ENCODE measurements at places on chromosomes 16 and 17.

DNA sequence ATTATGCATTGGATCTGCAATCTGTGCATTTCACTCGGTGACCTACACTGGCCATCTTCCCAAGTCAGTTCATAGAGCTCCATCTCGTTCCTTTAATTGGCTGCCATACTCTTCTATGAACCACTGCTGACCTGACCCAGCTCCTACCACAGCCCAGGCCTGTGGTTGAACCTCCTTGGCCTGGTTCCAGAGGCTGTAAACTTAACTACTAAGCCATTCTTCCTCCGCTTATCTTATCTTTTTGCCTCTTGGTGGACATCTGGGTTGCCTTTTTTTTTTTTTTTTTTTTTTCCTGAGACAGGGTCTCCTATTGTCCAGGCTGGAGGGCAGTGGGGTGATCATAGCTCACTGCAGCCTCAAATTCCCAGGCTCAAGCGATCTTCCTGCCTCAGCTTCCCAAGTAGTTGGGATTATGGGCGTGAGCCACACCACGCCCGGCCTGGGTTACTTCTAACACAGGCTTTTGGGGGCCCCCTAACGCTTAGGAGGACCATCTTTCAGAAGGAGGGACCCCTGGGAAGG is 18.3 kb downstream of the COQ7 start:
- DNase-seq, result peak; percentile 3

DNA sequence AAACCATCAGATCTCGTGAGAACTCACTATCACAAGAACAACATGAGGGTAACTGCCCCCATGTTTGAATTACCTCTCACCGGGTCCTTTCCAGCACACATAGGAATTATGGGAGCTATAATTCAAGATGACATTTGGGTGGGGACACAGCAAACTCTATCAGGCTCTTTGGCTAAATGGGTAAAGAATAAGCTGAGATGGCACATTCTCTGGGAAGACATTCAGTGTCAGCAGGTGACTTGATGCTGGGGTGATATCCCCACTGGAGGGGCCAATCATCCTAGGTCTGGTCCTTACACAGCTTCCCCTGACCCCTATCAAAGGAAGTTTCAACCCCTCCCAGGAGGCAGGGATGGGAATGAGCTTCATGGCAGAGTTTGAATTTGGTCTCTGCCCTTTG is 664.0 kb upstream of the EEF2KMT start:
- DNase-seq, result no peak

DNA sequence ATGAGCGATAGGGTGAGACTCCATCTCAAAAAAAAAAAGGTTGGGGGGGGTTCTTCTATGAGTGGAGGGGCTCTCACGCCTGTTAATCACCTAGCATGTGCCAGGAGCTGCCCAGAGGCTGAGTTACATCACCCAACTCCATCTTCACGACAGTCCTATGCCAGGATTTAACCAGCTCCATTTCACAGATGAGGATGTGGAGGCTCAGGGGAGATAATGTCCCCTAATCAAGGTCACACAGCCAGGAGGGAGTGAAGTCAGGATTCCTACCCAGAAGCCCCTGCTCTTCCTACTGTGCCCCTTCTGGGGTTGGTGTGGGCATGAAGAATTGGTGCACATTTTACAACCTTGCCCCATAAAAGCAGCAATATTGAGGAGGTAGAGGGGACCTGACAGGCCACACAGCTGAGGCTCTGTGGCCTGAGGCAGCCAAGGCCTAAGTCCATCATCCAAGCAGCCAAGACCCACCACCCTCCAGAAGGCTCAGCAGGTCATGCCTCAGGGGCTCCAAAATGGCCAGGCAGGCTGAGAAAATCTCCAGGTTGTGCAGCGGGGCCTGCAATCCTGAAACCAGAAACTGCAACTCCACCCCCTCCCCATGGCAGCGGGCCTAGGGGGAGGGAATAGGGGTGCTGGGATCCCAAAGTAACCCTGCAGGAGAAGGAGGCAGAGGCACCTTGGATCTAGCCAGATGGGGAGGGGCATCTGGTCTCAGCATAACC is 6.9 kb downstream of the PPY start:
- no peak for DNase-seq

- DNase-seq, result peak; percentile 36
These were observed 25.2 kb downstream of the KANSL1 start for GRCh38 chr17:46167826-46168569.

GRCh38 chr17:38562903-38563302 is 42.8 kb downstream of the SRCIN1 start:
- DNase-seq, result no peak

- no peak for DNase-seq
These were observed 51.7 kb downstream of the GRIN2A start for GRCh38 chr16:10130538-10130937.

DNA sequence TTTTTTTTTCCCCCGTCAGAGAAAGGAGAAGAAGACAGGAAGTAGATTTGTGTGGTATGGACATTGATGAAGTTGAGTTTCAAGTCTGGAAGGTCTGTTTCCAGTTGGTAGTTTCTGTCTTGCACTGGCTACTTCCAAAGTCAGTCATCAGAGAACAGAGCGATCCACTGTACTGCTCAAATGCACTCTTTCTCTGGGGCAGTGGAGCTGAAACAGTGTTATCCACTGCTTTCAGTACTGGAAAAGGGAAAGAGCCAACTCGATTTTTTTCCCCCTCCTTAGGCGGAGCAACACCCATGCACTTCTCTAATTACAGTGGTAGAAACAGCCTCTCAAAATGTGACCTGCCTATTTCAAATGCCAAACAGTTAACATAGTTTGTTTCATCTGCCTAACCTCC is 7.4 kb downstream of the PRKCA start:
- no peak for DNase-seq

DNA sequence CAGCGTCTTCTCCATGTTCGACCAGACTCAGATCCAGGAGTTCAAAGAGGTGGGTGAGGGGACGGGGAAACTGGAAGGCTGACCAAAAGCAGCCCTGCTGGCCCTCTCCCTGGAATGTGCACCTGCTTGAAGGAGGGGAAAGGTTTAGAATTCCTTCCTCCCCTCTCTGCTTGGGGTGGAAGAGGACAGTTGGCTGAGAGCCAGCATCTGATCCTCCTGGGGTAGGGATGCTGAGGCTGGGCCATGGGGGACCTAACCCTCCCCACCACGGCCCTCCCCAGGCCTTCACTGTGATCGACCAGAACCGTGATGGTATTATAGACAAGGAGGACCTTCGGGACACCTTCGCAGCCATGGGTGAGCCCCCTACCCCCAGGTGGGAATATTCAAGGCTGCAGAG is 1.3 kb downstream of the MYL11 start:
- no peak for DNase-seq

DNA sequence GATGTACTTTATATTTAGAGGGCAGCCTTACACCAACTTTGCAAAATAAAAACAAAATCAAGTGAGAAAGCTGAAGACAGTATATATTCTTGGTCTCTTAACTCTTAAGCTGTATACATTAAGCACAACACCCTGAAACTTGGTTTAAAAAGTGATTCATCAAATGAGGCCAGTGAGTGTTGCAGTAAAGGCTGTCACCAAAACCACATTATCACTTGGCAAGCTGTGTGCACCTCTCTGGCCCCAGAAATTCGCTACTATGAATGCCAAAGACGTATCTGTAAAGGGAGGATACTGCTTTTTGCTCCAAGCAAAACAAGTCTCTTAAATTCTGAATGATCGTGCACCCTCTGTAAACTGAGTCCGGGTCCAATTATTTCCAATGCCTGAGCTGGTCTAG is 163.9 kb downstream of the ZFHX3 start:
- no peak for DNase-seq

DNA sequence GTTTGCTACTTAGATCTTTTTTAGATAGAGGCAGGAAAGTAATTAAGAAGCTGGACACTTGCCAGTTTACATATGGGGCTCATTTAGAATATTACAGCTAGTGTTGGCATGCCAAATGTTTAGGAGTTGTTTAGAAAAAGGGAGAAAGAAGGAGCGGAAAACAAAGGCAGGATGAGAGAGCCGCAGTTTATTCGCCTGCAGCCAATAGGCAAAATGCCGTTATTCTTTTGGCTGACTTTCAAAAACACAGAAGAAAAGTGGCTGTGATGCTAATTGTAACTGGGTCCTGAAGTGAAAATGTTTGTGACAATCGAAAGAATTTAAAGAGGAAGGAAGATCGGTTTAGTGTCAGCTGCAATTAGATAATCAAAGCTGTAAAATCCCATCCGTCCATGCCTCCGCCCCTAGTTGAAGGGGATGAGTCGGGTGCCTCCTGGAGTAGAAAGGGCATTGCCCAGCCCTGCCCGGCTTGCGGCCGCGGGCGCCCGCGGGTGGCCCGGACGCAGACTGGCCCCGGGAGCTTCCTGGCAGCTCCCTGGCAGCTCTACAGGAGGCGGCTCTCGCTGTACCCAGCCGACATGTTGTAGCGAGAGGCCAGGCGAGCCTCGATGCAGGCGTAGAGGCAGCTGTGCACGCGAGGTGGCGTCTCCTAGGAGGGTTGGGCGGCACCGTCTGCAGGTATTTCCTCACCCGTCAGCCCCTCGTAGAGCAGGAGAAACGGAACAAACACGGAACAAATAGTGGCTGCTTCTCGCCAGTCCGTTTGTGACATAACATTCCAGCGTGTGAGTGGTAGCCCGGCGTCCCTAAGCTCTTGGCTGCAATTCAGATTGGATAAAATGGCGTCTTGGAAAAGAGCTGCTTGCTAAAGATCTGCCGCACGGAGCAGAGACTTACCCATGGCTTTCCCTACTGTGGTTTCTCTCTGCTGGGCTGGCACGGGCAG is 82.2 kb downstream of the TNRC6C start:
- DNase-seq, result peak; percentile 69

GRCh38 chr16:63690961-63691360 is 1430.9 kb downstream of the CDH11 start:
- peak; percentile 81 for DNase-seq

GRCh38 chr16:85461814-85462713 is 151.1 kb upstream of the GSE1 start:
- peak; percentile 82 for DNase-seq

- DNase-seq, result peak; percentile 92
These were observed at the start of gene GOT2 for GRCh38 chr16:58733671-58734458. GOT2 (minus strand) TSS chr16:58734316; CDS start chr16:58734228, 88 bp downstream.

GRCh38 chr17:3029213-3029913 is 34.0 kb downstream of the OR1D5 start:
- DNase-seq, result peak; percentile 23

DNA sequence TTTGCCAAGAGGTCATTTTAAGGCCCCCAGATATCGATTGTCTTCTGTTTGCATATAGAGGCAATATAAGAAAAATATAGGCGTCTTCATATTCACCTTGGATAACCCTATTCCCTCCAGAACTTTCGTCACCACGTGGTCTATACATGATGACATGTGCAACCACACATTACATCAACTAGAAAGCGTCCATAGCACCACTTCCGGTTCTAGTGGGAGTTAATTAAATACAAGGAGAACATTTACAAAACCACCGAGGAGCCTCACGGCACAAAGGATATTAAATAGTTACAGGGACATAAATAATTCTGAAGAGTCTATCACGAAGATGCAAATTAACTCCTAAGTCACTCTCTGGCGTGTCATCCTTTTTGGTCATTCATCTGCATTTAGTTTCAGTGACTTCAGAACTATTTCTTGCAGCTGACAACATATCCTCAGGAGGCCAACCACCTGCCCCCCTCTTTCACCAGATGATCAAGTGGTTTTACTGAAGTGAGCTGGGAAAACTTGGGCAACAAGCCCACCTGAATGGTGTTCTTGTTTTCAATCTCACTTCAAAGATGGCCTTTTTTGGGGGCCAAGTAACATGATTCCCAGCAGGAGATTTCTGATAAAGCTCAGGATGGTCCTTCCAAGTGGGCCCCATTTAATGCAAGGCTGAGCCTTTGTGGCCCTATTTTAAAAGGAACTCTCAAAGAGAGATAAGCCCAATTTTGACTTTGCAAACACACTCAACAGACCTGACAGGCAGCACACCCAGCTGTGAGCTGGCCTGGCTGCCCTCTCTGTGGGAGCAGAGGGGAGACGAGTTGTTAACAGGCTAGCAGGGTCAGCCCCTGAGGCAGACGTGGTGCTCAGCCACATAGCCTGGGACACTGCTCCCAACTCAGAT is 15.3 kb downstream of the CMTM3 start:
- DNase-seq, result no peak

GRCh38 chr17:80422276-80422675 is 7.3 kb downstream of the ENDOV start:
- DNase-seq, result no peak

- no peak for DNase-seq
These were observed 8.4 kb upstream of the TMEM235 start for GRCh38 chr17:78223061-78223460.

DNA sequence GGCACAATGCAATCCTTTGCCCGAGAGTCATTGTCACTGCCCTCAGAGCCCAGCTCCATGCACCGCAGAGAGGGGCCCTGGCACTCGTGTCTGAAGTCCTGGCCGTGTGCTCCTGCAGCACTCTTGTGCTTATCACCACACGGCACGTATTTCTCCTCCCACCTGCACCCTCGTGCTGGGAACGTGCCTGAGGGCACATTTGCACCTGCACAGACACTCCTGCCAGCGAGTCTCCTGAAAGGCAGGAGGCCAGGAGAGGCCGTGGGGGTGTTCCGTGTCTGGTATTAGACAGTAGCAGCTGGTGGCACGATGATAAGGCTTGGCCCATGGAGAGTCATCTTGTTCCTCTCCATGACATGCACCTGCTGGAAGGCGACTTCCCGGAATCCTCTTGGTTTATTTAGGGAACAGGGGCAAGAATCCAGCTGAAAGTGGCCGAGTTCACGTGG is 3.4 kb upstream of the ACSF3 start:
- DNase-seq, result peak; percentile 64

- no peak for DNase-seq
These were observed 32.9 kb upstream of the CLEC18A start for GRCh38 chr16:69918241-69918640.

GRCh38 chr17:42378959-42379594 is 9.2 kb downstream of the STAT3 start:
- peak; percentile 56 for DNase-seq

DNA sequence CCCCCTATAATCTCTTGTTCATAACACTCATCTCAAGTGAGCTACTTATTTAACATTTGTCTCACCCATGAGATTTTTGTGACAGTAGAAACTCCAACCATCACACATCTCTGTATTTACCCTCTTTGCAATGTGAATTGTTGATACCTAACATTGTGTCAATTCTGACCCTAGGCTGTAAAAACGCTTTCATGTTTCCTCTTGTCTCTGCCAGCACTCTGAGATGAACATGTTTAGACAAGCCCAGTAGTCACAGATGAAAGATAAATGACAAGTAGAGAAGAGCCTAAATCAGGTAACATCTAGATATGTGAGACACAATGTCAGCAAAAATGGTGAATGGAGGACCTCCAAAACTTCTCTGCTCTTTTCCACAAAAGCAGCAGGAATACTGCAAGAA is 1254.5 kb upstream of the GOT2 start:
- no peak for DNase-seq

- peak; percentile 62 for DNase-seq
These were observed 971 bp downstream of the MINK1 start for GRCh38 chr17:4833941-4834680.

- no peak for DNase-seq
These were observed 316.4 kb upstream of the MYOCD start for GRCh38 chr17:12349297-12349696.

GRCh38 chr17:51354936-51355335 is 94.6 kb downstream of the UTP18 start:
- DNase-seq, result no peak

- DNase-seq, result no peak
These were observed 233.2 kb downstream of the PRKCA start for GRCh38 chr17:66535611-66536010.

GRCh38 chr16:68779891-68780290 is 42.8 kb downstream of the CDH1 start:
- DNase-seq, result no peak

GRCh38 chr17:32493976-32494513 is 7.3 kb downstream of the CDK5R1 start:
- no peak for DNase-seq

- DNase-seq, result peak; percentile 81
These were observed 8.7 kb downstream of the HOXB1 start for GRCh38 chr17:48522031-48522653.

Data from DMS53 (cell line).